MCF 10A (cell line): ENCODE measurements at places on chromosomes 7 and 10.

GRCh38 chr7:39421661-39422060 lies 144.5 kb upstream of the YAE1 start:
- no peak for DNase-seq

GRCh38 chr10:48556065-48556464 lies 48.8 kb downstream of the ARHGAP22 start:
- DNase-seq = no peak

DNA sequence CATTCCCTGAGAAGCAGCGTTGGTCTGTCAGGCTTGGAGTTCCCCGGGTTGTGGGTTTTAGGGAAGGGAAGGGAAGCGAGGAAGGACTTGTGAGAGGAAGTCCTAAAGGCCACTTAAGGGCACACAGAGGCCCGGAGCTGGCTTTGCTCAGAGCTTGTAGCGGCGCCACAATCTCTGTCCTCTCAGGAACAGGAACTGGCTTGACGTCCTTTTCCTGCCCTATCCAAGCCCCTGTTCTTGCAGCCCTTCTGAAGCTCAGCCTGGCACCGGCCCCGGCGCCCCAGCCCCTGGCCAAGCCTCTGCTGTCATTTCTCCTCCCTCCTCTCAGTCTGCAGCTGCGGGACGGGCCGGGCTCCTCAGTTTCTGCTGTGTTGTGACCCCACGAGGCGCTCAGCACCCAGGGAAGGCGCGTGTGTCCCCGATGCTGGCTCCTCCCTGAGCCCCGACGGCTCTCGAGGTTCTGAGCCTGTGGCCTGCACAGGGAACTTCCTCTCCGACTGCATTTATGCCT lies at the start of gene GIMAP8:
TSS of gene GIMAP8 (plus strand) at position 140 of the 511 bp plus-strand sequence. CDS start 16,069 bp downstream, outside the sequence.
- DNase-seq = no peak

DNA sequence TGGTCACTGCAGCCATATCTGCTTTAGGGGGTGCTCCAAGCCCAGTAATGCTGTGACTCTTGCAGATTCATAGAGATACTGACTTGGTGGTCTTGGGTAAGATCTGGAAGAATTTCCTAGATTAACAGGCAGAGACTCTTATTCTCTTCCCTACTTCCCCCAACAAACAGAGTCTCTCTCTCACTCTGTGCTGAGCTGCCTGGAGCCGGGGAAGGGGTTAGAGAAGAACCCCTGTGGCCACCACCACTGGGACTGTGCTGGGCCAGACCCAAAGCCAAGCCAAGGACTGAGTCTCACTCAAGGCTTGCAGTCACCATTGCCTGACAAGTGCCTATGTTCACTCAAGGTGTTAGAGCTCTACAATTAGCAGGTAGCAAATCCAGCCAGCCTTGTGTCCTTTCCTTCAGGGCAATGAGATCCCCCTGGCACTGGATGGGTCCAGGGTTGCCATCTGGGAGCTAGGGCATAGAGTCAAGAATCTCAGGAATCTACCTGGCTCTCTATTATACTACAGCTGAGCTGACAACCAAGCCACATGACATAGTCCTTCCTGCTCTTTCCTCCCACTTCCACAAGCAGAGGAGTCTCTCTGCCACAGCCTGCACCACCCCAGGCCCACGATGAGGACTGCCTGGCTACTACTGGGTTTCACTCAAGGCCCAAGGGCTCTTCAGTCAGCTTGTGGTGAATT lies 41.4 kb upstream of the TECTB start:
- no peak for DNase-seq
